ENCODE measurements at places on chromosomes 7 and 10.

- DNase-seq, result no peak
These were observed 11.9 kb downstream of the NPTX2 start for GRCh38 chr7:98629001-98629431.

GRCh38 chr10:26759008-26759407 is 61.5 kb downstream of the PDSS1 start:
- DNase-seq, result no peak

DNA sequence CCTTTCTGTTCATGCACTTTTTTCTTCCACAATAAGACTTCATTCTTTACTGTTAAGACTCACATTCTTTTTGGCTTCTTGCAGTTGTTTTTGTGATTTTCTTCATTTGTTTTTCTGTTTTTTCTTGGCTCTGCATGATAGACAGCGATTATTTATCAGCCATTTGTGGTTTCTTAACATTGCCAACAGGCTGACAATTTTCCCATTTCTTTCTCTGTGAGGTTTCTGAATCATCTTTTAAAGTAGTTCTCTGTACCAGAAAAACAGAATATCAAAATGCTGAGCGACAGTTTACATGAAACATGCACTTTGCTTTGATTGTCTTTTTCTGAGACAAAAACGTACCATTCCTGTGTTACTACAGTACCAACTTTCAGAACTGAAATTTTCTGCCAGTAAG is 334.2 kb upstream of the MAGI2 start:
- no peak for DNase-seq

DNA sequence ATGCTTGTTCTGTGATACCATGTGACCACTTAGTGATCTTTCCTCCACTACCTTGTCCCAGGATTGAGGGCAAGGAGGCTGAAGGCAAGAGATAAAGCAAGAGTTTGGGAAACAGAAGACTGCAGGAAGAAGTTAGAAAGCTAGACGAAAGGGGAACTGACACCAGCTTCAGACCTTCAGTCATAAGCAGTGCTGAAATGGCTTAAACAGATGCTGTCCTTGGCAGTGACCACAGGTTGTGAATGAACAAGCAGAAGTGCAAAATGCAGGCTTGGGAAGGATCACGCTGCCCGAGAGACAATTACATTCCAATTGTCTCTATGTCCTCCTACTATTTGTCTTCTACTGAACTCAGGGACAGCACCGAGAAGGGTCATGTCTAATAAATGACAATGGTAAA is 704.9 kb upstream of the AUTS2 start:
- DNase-seq, result no peak

- DNase-seq, result no peak
These were observed 75.4 kb downstream of the SCRN1 start for GRCh38 chr7:29914180-29914579.

- no peak for DNase-seq
These were observed 77.0 kb upstream of the NMT2 start for GRCh38 chr10:15245530-15245929.

- DNase-seq, result no peak
These were observed 192.2 kb downstream of the CUX1 start for GRCh38 chr7:102009628-102010027.

GRCh38 chr10:59240582-59241183 is 64.2 kb downstream of the PHYHIPL start:
- DNase-seq, result no peak

DNA sequence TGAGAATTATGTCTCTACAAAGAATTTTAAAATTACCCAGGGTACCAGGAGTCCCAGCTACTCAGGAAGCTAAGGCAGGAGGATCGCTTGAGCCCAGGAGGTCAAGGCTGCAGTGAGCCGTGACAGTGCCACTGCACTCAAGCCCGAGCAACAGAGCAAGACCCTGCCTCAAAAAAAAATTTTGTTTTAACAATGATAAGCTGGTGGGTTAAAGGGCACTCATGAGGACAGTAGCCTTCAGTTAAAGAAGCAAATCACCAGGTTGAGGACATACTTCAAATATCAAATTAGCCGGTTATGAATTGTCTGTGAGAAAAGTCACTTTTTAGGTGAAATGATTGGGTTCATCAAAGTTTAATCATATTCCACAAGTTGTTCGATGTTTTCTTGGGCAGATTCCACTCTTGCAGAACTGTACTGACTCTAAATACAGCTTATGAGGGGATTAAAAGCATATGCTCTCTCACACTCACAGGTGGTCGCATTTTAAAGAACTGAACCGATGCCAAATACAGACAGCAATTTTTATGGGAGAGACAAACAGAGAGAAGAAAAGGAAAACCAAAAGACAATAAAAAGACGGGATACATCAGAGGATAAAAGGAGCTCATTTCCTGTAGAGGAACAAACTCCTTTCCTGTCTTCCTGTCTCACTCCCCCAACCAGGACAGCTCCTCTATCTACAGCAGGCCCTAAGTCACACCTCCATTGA is 582.8 kb upstream of the NRP1 start:
- DNase-seq, result no peak

GRCh38 chr10:546971-547590 is 142.4 kb downstream of the DIP2C start:
- DNase-seq, result no peak

- DNase-seq, result no peak
These were observed 472.9 kb upstream of the COBL start for GRCh38 chr7:51789489-51789888.

- DNase-seq, result no peak
These were observed 1.7 kb upstream of the NEURL1 start for GRCh38 chr10:103491729-103492364.

- no peak for DNase-seq
These were observed 545 bp upstream of the MTPN start for GRCh38 chr7:135977742-135978066.

DNA sequence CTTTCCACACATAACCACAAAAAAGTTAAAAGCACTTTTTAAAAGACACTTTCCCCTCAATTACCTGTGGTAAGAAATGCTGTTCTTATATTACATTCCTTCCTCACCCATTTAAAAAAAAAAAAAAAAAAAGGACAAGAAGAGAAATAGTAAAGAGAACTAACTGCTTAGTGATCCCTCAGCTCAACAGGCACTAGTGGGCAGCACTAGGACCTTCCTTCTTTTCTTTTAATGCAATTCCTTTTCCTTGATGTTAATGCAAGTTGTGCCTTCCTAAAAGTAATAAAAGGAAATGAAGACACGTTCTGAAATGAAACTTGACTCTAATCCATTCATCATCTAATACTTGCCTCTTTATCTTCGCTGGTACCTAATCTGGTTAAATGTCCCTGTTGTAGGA is 189.7 kb downstream of the TCF7L2 start:
- DNase-seq, result no peak

DNA sequence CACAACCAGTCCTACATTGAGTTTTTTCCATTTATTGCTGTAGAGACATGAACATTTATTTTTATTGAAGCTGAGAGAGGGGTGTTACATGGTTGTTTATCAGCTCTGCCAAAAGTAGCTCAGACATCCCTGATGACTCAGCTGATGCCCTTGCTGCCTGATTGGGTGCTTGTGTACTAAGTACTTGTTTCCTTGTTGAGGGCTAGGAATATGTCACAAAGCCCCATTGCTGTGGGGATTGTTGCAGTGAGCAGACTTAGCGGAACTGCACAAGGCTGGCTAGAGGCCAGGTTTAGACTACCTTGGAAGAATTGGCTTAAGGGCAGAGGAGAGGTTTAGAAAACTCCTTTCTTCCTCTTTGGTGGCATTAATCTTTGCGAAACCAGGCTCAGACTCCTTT is 110.6 kb downstream of the AUTS2 start:
- DNase-seq, result no peak

DNA sequence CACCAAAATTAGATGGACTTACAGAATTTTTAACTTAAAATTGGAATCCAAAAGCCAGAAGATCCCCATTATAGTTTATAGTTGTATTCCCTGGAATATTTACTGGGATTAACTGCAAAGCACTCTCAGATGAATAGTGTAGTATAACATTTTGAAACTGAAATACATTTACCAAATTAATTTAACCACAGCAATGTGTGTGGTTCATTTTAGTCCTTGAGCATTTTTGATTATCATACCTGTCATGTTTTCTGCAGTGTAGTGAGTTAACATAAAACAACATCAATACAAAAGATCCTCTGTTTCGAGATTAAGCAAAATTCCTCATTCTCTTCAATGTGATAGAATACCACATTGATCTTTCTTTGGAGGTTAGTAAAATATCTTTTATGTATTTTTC is 3.7 kb downstream of the VIM start:
- no peak for DNase-seq

DNA sequence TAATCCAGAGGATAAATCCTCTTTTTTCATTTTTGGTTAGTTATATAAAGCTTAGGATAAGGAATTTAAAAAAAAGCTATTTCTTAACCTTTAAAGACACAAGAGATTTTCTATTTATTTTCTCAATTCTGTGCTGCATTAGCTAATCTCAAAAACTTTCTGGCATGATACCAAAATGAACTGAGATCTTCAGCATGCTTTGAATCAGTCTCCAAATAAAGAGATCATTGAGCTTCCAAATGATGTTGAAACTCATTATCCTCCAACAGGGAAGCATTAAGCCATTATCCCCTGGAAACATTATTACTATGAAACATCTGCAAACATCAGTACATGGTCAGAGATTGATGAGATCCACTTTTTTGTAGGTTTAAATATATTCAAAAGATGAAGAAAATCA is 350.3 kb upstream of the TEX47 start:
- no peak for DNase-seq

All from spleen (tissue), 13 donors.